ENCODE measurements at places on chromosomes 11 and 22.

GRCh38 chr11:64128255-64129006 lies 37.5 kb downstream of the MACROD1 start:
- DNase-seq: no peak

DNA sequence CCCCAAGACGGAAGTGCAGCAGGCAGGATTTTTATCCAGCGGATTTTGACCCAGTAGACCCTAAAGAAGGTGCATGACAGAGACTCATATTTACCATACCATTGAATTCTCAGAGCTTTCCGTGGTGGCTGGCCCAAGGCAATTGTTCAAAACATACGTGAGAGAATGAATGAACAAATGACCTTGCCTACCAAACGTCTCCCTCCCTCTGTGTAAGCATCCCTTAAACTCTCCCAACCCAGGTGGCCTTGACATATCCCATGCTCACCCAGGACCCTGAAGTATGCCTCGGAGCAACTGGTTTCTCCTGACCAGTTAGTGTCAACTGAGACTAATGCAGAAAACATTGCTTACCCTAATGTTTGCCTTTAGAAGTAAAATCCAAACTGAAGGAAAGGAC lies 154.9 kb downstream of the TEAD1 start:
- no peak for DNase-seq

- no peak for DNase-seq
Observed at GRCh38 chr22:25085156-25085555, 114.5 kb upstream of the CRYBB3 start.

DNA sequence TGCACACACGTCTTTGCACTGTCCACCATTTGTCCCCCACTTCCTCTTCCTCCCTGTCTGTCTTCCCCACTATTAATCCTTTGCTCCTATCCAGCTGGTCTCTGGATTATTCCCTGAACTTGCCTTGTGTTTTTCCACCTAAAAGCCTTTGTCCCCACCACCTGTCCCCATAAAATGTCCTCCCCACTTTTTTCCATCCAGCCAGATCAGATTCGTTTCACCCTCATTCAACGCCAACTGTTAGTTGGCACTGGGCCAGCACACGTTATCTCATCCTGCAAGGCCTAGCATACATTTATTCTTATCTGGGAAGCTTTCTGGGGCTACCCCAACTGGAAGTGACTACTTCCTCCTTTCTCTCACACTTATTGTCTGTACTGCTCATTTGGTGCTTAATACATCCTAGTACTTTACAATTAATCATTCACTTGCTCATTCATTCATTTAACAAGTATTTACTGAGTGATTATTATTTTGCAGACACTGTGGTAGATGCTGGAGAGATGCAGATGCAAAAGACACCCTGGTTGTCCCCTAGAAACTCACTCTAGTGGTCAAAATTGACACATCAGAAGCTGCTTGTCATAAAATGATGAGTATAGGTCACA lies 96.2 kb downstream of the RASSF10 start:
- no peak for DNase-seq

GRCh38 chr11:30760345-30760744 lies 174.2 kb upstream of the MPPED2 start:
- DNase-seq: no peak

- DNase-seq: no peak
Observed at GRCh38 chr11:133081020-133081419, 451.3 kb downstream of the OPCML start.

DNA sequence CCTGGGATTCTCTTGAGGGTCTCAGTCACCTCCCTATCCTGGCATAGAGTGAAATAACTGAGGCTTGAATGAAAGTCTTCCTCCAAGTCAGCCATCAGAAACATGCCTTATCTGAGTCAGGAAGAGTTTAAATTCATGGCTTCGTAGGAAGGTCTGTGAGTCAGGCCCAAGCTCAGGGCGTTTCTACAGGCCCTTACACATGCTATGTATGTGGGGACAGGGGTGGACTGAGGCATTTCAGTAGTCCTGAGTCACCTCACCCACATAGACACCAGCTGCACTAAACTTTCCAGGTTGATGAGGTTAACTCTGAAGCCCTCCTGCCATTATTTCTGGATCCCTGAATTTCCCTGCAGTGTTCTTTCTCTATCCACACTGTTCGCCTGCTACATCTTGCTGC lies 134.6 kb upstream of the RCN1 start:
- DNase-seq: no peak

DNA sequence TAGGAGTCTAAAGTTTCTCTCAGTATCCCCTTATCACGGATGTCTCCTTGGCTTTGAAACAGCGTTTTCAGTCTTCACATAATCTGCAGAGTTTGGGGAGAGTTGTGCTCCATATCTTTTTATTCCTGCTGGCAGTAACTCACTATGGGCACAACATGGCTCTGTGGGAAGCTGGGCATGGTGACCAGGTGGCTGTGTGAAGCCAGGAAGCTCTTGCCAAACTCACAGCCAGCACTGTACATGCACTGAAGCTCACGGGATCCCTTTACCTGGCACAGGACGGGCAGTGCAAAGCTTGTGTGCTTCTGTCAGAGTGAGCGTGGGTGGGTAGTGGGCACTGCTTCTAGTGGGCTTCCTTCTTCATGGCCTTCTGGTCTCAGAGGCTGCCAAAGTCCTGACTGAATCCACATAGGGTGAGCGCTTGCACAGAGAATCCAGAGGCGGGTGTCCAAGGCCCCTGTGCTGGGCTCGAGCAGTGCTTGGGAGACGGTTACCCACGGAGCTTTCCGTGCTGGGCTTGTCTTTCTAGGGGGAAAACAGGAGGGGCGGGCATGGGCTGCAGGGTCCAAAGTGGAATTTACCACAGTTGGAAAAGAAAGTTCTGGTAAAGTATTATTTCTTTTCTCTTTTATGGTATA lies 10.8 kb upstream of the KDM4E start:
- DNase-seq: no peak

DNA sequence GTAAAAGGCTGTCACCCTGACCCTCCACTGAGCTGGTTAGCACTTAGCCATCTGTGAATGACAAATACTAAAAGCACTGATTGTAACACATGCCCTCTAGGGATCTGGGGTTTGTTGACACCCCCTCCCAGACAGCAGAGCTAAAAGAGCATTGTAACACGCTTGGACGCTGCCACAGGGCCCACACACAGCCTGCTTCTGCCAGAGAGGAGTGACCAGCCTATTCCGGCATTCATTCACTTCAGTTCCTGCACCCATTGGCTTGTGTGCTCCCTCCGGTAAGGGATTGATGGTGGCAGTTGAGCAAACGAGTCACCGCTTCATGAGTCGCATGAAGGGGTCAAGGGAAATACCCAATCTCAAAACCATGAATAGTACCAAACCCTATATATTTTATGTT lies 15.8 kb downstream of the OR10D3 start:
- DNase-seq: no peak

DNA sequence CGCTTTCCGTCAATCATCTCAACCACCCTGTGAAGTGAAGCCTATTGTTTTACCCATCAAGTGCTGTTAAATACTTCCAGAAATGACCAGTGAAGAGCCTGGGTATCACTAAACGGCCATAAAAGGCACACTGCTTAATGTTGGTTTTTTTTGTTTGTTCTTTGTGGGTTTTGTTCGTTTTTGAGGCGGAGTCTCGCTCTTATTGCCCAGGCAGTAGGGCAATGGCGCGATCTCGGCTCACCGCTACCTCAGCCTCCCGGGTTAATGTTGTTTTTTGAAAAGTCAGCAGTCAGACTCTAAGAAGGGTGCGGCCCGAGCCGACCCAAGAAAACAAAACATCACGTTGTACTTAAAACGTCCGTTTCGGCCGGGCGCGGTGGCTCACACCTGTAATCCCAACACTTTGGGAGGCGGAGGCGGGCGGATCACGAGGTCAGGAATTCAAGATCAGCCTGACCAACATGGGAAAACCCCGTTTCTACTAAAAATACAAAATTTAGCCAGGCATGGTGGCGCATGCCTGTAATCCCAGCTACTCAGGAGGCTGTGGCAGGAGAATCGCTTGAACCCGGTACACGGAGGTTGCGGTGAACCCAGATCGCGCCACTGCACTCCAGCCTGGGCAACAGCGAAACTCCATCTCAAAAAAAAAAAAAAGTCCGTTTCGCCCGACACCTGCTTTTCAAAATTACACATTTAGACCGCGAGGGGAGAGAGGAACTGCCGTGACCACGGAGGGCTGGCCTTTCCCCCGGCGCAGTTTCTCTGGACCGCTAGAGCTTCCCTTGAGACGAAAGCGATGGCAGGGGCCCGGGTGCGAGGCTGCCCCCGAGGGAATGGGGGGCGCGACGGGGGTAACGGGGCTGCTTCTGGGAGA lies 714 bp downstream of the CD59 start:
- peak; percentile 47 for DNase-seq

- peak; percentile 85 for DNase-seq
Observed at GRCh38 chr22:35376728-35377472, 4.0 kb upstream of the HMOX1 start.

DNA sequence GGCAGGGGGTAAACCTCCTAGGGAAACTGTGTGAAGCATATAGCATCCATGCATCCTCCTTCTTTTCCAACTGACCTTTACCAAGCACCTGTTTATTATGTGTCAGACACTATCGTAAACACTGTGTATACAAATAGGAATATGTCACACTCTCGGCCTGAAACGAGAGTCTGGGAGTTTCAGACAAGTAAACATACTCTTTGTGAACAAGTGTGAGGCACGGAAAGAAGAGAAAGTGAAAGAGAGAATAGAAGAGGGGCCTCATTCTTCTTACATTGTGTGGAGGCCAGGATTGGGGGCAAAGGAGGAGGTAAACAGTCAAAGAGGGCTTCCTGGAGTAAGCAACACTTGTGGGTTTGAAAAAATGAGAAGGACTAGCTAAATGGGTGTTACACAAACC lies 16.4 kb downstream of the CSNK2A3 start:
- no peak for DNase-seq

DNA sequence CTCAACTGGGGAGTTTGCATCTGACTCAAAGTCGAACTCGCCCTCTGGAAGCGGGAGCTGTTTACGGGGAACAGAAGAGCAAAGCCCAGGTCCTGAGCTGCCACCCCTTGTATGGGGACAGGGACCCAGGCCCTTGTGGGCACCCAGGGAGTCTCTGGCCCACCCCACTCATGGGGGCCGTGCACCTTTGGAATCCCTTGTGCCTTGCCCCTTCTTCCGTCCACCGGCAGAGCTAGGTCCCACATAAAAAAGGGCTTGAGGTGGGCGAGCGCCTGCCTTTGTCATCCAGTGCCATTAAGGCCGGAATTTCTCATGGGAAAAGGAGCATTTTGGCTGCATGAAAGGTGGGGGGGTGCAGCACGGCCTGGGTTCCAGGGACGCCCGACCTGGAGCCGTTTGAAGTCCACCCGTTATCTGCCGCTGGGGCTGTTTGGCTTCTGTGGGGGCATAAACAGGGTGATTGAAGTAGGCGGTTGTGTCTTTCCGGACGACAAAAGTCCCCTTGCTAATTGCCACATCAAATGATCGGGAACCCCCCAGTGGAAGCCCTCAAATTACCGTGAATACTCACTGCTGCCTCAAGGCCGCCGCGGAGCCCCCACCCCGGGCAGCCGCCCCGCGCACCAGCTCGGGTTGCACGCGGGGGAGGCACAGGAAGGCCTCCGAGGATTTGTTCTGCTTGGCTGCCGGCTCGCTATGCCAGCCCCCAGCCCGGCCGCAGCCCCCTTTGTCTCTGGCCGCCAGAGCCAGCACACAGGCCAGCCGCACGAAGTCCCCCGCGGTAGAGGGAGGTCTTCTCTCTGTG lies 49.0 kb upstream of the FGF3 start:
- DNase-seq: no peak

GRCh38 chr11:91926965-91927364 lies 297.7 kb upstream of the FAT3 start:
- DNase-seq: no peak

DNA sequence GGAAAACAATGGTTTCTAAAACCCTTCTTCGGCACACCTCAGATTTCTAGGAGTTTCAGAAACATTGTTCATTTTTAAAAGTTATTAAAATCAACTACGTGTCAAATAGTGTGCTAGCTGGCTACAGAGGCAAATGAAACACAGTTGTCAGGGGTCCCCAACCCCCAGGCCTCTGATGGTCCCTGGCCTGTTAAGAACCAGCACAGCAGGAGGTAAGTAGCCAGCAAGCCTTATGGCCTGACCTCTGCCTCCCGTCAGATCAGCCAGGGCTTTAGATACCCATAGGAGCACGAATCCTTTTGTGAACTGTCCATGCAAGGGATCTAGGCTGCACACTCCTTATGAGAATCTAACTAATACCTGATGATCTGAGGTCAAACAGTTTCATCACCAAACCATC lies 648.2 kb downstream of the FAM181B start:
- no peak for DNase-seq

- DNase-seq: no peak
Observed at GRCh38 chr11:115552151-115552772, 48.0 kb upstream of the CADM1 start.

DNA sequence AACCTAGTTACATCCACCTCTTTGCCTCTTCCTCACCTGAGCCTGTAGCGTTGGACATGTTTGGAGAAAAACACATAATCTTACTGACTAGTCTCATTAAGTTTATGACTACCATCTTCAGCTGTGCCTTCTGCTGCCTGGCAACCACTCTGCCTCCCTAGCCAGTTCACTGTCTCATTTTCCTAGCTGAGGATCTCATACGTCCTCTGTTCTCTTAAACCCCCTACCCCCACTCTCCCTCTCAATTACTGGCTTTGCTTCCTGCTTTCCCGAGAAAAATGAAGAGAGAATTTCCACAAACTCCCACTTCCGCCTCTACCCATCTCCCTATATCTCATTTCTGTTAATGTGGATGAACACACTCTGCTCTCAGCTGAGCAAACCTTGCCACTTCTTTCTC lies 239.3 kb upstream of the POU2AF2 start:
- no peak for DNase-seq

- DNase-seq: no peak
Observed at GRCh38 chr11:119772641-119773415, 43.8 kb upstream of the NECTIN1 start.

DNA sequence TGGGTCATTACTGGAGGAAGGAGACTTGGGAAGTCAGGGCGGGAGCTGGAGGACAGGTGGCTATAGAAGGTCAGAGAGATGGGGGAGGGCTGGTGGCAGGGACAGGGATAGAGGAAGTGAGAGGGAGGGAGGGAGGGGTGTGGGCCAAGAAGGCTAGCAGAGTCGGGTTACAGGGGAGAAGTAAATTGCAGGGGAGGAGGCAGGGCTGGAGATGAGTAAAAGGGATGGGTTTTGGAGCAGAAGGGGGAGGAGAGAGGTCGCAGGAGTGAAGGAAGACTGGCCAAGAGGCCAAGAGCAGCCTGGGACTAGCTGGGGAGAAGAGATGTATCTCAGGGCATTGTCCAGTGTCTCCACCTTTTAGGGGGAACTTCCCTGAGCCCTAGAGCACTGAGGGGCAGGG lies 33.0 kb downstream of the LRRC10B start:
- no peak for DNase-seq

GRCh38 chr22:40960145-40960544 lies 9.0 kb downstream of the RBX1 start:
- no peak for DNase-seq

DNA sequence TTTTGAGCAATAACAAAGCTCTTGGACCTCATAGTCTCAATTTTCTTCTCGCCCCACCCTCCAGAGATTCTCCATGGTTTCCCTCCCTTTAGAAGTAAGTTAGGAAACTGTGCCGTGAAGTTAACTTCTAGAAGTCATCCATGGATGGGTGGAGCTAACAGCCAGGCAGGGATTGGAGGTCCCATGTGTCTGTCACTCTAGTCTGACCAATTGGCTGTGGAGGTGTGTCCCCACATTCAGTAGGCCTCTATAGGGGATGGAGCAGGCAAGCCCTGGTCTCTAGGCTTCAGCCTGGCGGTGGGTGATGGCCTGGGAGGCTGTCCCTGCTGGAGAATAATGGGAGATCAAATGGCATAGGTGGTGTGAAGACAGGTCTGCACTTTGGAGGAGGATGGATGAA lies 50.7 kb downstream of the TP53I11 start:
- DNase-seq: no peak

Measured in CD4-positive, alpha-beta T cell treated with Interleukin-15 for 1 hour (primary cell).